Placental epithelial cell (primary cell): ENCODE measurements at places on chromosomes 11 and 22. TPM values are rescaled to one million over a fixed set of nuclear protein-coding genes. Genes with fewer than 3 reads are reported as not detected.

MORC2 gene
- 13.2 and 20.0 TPM in 2 replicates for total RNA-seq

NFAM1 gene
- total RNA-seq: not detected in 2 replicates

GPR83 gene
- total RNA-seq: under 0.01 TPM in 1 of 2 replicates, not detected in the other

MAPK11 gene
- 2.3 and 2.7 TPM in 2 replicates for total RNA-seq

NCAM1 gene
- not detected in 2 replicates for total RNA-seq

OR51A7 gene
- not detected in 2 replicates for total RNA-seq

APOBEC3H gene
- total RNA-seq: 1.2 TPM in 1 of 2 replicates, not detected in the other

PTDSS2 gene
- total RNA-seq: 24.3 and 36.5 TPM in 2 replicates

TYR gene
- not detected in 2 replicates for total RNA-seq

PRR14L gene
- 29.8 and 37.7 TPM in 2 replicates for total RNA-seq

BANF1 gene
- total RNA-seq: 23.2 and 37.5 TPM in 2 replicates

PHOX2A gene
- 0.39 TPM in 1 of 2 replicates, not detected in the other for total RNA-seq

SPON1 gene
- total RNA-seq: under 0.01 TPM in 2 replicates

MOGAT2 gene
- not detected in 2 replicates for total RNA-seq

KRTAP5-2 gene
- not detected in 2 replicates for total RNA-seq

PNPLA3 gene
- 0.39 and 0.98 TPM in 2 replicates for total RNA-seq
